ENCODE measurements at places on chromosomes 5 and 9.

- DNase-seq = no peak
Measured at GRCh38 chr9:96058218-96058617, 182.7 kb downstream of the ERCC6L2 start.

DNA sequence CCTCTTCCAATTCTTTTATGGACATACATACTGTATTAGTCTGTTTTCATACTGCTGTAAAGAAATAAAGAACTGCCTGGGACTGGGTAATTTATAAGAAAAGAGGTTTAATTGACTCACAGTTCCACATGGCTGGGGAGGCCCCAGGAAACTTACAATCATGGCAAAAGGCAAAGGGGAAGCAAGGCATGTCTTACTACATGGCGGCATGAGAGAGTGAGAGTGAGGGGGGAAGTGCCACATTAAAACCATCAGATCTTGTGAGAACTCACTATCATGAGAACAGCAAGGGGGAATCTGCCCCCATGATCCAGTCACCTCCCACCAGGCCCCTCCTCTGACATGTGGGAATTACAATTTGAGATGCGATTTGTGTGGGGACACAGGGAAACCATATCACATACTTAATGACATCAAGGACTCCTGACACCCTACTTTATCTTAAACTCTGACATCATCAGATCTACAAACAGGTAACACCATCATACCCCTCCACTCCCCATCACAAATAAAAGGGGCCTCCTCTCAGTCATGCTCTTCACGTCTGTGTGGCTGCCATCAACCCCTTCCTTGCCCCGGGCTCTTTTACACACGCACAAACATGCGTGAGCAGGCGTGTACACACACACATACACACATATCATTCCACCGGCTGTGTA, 9.7 kb downstream of the ANKRD33B start:
- no peak for DNase-seq

GRCh38 chr9:132651259-132651658, 18.5 kb downstream of the DDX31 start:
- DNase-seq = no peak

- no peak for DNase-seq
Measured at GRCh38 chr5:120380644-120381043, 83.5 kb upstream of the PRR16 start.

GRCh38 chr5:94288937-94289336, 329.5 kb downstream of the KIAA0825 start:
- no peak for DNase-seq

DNA sequence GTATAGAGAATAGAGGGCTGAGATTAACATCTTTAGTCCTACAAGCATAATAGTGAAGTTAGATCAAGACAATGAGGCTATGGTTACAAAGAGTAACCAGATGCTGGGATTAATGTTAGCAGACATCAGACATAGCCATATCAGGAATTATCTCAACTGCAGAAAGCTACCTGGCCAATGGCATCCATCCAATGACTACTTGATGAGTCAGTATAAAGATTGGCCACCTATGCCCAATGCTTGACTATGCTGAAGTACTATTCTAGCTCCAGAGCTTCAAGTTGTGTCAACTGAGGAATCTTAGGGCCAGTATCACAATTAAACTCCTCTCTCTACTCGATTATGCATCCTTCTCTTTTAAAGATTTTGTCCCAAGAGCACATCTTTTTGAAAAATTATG, 541.4 kb downstream of the PRELID2 start:
- DNase-seq = no peak

- DNase-seq = no peak
Measured at GRCh38 chr9:82466616-82467260, 478.2 kb downstream of the SPATA31D1 start.

- DNase-seq = no peak
Measured at GRCh38 chr9:129231022-129231739, 53.1 kb upstream of the IER5L start.

- DNase-seq = no peak
Measured at GRCh38 chr5:98069876-98070512, 703.5 kb upstream of the RGMB start.

GRCh38 chr5:34743878-34744277, 87.8 kb downstream of the RAI14 start:
- no peak for DNase-seq

GRCh38 chr5:17115855-17116254, 101.6 kb upstream of the BASP1 start:
- no peak for DNase-seq

GRCh38 chr5:143874312-143874711, 62.4 kb downstream of the HMHB1 start:
- DNase-seq = no peak

DNA sequence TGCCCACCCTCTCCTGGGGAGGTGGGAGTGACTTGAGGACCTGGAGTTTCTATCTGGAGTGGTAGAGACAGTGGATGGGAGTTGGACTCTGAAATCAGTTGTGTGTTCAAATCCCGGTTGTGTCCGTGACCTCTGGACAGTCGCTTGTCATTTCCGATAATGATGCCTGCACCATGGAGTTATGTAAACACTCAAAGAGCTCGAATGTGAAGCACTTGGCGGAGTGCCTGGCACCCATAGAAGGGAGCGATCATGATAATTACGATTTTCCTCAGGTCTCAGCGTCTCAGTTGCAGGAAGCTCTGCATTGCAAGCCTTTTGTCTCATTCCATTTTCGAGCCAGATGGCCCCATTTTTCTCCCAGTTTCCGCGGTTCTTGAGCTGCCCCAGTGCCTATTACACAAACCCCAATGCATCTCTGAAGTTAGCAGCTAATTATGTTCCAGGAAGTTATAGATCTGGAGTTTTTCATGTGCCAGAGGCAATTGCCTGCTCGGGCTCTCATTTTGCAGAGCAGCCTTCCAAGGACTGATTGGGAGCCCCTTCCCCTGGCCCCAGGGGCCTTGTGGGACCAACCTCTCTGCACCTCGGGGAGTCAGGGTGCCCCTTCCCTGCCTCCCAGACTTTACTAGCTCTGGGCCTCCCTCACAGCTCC, 175.5 kb upstream of the MVB12B start:
- DNase-seq = no peak

DNA sequence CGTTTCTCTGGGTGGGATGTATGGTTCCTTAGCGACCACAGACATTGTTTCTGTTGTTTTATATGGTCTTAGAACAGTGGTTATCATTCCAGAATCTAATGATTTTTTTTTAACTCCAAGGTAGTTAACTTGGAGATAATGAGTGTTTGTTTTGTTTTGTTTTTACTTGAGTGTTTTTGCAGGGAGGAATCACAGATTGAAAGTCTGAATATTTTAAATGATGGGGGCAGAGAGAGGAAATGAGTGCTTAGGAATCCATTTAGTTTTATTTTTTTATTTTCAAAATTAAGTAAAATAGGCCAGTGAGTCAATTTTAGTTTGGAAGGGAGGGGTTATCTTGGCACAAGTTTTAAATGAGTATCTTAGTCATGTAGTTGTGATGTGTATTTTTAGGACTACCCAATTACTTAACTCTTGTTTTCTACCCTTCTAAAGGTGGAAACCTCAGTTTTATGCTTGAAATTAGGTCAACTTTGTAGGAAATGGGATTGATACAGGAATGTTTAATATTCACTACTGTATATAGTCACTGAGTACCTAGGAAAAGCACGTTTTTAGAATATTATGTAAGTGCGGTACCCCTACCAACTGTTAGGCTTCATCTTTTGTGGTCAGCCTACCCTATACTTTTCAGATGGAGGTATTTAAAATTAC, 2.0 kb downstream of the UBE2R2 start:
- DNase-seq = no peak

- no peak for DNase-seq
Measured at GRCh38 chr5:36389245-36389644, 87.5 kb upstream of the RANBP3L start.

DNA sequence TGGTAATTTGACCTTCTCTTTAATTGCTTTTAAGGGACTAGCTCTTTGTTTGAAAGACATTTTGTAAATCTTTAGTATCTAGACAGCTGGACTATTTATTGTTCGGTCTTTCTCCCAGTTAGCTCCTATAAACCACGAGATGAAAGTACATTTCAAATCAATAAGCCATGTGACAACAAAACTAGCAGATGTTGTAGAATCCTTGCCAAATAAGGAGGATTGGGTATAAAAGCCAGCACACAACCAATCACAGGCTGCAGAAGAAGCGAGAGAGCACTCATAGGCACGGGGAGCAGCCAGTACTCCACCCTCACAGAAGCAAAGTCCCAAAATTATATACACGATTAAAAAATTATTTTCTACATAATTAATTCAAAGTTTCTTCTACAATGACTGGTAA, 8.1 kb upstream of the OMD start:
- no peak for DNase-seq

DNA sequence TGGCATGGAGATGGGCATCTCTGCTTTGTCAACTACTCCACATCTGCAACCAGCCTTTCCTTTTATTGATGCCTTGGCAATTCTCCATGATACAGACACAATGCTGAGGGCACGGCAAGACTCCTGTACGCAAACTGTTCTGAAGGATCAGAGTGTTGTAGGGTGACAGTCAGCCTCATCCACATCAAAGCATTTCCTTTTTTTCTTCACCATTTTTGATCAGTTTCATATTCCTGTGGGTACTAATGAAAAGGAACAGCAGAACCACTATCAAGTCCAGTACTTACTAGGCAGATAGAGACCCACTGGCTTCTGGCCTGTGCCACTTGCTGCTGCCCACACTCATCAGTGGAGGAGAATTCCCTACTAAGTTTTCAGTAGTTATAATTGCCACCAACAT, 181.6 kb downstream of the PALM2AKAP2 start:
- no peak for DNase-seq

- no peak for DNase-seq
Measured at GRCh38 chr5:126274076-126274762, 149.0 kb upstream of the GRAMD2B start.

DNA sequence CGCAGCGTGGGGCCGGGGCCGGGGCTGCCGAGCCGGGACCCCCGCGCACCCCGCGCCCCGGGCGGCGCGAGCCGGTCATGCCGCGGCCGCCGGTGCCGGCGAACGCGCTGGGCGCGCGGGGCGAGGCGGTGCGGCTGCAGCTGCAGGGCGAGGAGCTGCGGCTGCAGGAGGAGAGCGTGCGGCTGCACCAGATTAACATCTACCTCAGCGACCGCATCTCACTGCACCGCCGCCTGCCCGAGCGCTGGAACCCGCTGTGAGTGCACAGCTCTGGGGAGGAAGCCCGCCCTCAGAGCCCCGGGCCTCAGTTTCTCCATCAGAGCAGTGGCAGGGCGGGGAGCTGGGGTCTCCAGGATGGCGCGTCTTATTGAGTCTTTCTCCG, 335 bp downstream of the GALNT12 start:
- no peak for DNase-seq

DNA sequence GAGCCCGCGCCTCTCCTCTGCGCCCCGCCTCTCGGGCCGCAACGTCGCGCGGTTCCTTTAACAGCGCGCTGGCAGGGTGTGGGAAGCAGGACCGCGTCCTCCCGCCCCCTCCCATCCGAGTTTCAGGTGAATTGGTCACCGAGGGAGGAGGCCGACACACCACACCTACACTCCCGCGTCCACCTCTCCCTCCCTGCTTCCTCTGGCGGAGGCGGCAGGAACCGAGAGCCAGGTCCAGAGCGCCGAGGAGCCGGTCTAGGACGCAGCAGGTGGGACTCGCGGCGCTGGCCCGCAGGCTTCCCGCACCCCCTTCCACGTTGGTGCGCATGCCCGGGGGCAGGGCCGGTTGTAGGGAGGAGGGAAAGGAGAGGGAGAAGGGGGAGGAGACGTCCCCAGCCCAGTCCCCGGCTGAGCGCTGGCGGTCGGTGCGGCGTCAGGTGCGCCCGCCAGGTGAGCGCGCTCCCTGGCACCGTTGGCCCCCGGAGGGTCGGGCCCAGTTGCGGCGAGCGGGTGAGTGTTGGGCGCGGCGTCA, at the start of gene OCLN:
OCLN (plus strand) TSS at position 400 of the 532 bp plus-strand sequence. CDS start 11,455 bp downstream, outside the sequence.
- DNase-seq = no peak

GRCh38 chr5:55576661-55577060, 41.9 kb upstream of the PLPP1 start:
- DNase-seq = no peak

DNA sequence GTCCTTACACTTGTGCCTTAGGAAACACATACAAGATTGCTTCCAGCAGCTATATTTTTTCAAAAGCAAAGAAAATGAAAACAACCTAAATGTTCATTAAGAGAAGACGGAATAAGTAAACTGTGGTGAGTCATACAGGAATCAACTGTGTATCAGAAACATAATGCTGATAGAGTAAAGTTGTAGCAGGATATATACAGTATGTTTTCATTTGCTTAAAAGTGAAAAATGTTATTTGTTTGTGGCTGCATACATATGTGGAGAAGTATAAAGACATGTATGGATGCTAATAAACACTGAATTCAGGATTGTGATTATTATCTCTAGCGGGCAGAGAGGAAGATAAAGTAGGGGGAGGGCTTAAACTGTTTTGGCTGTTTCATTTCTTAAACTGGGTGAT, 8.3 kb downstream of the DCTN4 start:
- no peak for DNase-seq

All from stimulated activated CD8-positive, alpha-beta memory T cell treated with anti-CD3 and anti-CD28 coated beads, Interleukin-15, amount 100 ng/mL, for 4 hours (primary cell).